Choroid plexus epithelial cell (primary cell): ENCODE measurements at places on chromosomes 4 and X.

- no peak for DNase-seq
Measured at GRCh38 chr4:153450544-153450917, 15.6 kb upstream of the TMEM131L start.

- DNase-seq, result no peak
Measured at GRCh38 chrX:10537308-10537707, 83.1 kb downstream of the MID1 start.

DNA sequence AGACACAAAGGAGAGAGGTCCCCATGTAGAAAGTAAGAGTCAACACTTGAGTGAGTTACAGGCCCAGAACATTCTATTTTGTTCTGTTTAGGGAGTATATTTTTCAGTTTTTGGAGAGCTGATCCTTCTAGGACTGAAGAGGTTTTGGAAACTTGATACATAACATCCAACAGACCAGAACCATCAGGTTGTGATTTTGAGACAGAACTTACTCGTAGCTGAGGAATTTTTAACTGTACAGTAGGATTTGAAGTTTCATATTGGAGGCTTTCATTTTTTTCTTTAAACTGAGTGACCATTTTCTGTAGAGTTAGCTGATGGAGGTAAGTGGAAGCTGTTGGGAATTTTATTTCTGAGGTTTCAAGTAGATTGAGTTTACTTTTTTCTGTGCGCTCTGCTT lies 73.3 kb downstream of the NCAPG start:
- DNase-seq, result peak; percentile 12

DNA sequence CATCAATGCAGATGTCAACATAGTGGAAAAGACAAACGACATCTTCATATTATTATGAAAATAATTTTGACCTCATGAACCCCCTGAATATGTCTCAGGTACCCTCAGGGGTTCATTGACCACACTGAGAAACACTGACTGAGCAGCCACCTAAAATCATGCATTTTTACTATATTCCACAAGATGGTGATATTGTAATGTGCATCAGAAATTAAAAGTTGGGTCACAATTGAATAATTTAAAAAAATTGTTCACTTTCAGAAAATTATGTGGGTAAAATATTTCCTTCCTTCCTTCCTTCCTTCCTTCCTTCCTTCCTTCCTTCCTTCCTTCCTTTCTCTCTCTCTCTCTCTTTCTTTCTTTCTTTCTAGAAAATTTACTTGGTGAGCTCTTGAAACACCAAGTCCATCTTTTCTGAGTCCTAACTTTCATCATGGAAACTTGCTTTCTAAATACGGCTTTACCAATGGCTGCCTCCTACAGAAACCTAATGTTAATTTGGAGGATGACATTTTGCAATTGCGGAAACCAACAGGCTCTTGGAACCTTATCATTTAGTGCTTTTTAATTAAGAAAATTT lies 103.6 kb downstream of the RTL3 start:
- peak; percentile 13 for DNase-seq

DNA sequence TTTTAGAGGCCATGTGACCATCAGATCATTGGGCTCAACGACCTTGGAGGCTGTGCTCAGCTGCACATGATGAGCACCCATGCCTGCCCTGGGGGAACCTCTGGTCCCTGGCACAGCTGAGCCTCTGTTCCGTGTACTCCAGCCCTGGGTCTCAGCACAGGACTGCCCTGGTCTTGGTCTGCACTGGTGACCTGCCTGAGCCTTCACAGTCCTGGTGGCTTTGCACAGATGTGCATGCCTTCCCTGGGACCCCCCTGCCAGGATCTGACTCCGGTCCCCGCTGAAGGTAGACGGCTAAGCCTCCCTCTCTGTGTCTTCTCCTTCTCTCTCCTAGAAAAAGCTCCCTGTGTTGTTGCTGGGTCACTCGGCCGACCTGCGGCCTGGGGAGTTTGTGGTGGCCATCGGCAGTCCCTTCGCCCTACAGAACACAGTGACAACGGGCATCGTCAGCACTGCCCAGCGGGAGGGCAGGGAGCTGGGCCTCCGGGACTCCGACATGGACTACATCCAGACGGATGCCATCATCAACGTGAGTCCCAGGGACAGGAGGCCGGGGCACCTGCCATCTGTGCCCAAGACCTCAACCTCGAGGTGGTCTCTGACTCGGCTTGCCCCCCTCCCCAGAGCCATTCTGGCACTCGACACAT lies 21.6 kb downstream of the HTRA3 start:
- DNase-seq, result no peak

DNA sequence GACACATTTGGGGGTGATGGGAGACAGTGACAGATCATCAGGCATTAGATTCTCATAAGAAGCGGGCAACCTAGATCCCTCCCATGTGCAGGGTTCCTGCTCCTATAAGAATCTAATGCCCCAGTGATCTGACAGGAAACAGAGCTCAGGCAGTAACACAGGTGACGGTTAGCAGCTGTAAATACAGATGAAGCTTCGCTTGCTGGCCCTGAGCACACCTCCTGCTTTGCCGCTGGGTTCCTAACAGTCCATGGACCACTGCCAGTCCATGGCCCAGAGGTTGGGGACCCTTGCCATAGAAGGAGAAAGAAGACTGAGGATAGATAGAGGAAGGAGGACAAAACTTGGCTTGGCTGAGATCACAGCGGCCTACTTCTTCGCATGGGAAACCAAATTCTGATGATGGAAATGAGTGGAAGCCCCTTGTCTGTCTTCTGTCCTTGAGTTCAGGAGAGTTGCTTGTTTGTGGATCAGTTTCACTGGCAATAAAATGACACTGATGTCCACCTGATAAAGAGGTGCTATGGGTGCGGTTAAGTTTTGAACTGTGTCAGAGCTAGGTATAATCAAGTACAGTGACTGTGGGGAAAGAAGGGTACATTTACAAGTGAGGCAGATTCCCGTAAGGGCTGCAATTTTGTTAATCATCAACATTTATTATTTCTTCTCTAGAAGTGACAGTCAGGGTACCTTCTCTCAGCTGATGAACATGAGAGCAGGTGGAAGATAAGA lies 1.7 kb upstream of the TIFA start:
- no peak for DNase-seq

DNA sequence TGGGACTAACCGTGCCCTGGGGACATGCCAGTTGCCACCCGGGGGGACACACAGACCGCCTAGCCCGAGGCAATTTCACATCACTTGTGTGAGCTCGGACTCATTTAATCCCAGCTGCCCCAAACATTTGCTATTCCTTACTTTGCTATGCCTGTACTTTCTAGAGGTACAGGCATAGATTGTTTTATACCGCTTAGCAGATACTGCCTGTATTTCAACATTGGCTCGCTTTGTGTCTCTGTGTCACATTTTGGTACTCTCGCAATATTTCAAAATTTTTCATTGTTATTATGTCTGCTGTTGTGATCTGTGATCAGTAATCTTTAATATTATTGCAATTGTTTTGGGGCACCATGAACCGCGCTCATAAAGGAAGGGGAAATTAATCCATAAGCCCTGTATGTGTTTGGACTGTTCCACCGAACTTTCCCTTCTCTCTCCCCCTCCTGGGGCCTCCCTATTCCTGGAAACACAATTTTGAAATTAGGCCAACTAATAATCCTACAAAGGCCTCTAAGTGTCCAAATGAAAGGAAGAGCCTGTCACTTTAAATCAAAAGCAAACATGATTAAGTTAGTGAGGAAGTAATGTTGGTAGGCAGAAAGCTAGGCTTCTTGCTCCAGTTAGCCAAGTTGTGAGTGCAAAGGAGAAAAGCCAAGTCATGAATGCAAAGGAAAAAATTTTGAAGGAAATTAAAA lies 568 bp upstream of the CASP6 start:
- peak; percentile 29 for DNase-seq

- peak; percentile 58 for DNase-seq
Measured at GRCh38 chr4:146981651-146982050, 36.0 kb upstream of the TTC29 start.

GRCh38 chr4:165612936-165613335 lies 234.1 kb downstream of the CPE start:
- no peak for DNase-seq

- DNase-seq, result no peak
Measured at GRCh38 chr4:98406819-98407218, 145.6 kb downstream of the RAP1GDS1 start.

- no peak for DNase-seq
Measured at GRCh38 chrX:56569378-56570057, 6.1 kb downstream of the UBQLN2 start.

- no peak for DNase-seq
Measured at GRCh38 chr4:138344851-138345250, 102.7 kb upstream of the SLC7A11 start.

DNA sequence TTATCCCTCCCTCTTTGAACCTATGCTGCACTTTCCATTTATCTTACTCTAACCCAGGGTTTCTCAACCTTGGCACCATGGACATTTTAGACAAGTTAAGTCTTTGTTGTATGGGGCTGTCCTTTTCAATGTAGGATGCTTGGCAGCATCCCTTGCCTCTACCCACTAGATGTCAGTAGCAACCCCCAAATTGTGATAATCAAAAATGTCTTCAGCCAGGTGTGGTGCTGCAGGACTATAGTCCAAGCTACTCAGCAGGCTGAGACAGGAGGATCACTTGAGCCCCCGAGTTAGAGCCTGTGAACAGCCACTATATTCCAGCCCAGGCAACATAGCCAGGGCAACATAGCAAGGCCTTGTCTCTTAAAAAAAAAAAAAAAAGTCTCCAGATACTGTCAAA lies 7.0 kb downstream of the LRCH2 start:
- DNase-seq, result peak; percentile 54

- DNase-seq, result peak; percentile 2
Measured at GRCh38 chr4:94036964-94037363, 170.7 kb upstream of the SMARCAD1 start.

GRCh38 chr4:101271516-101271915 lies 75.8 kb downstream of the PPP3CA start:
- peak; percentile 24 for DNase-seq

GRCh38 chr4:108943976-108944591 lies 181.2 kb upstream of the ETNPPL start:
- DNase-seq, result peak; percentile 20

DNA sequence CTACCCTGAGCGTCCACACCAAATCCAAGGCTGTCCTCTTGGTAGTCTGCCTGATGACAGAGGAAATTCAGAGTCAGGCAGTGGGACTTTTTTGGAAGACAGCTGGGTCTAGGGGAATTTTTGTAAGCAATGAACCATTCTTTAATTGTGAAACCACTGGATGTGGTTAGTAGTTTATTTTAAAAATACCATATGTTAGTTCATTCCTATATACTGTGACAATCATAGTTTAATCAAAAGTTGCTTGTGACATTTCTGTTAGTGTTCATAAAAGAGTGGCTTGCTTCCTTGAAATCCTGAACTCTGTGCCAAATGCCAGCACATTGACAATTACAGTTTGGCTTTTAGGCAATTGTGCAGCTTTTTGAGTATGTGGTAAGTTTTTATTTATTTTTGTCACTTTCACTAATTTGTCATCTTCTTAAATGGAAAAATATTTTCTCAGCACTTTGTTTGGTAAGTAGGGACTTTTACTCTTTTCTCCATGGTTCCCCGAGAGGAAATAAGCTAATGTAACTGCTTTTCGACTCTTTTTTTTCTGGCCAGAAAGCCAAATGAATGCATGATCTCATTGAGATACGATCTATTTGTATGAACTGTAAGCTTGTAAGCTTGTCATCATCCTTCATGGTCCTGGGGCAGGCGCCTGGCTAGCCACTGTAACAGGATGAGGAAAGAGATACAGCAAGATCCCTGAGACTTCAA lies 72.6 kb upstream of the SLC4A4 start:
- DNase-seq, result no peak

DNA sequence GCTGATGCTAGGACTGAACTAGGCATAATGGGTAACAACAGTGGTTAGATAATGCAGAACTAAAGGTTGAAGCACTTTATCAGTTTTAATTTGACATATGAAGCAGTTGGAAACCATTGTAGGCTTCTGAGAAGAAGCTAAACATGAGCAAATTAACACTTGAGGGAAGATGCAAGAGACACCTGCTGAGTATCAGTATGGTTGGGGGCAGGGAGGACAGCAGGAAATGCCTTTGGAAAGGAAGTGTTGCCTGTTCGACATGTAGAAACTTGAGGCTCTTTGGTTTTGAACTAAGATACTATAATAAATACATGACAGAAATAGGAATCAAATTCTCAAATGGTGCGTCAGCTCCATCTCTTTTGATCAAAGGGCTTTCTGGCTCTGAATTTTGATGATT lies 115.6 kb downstream of the FHIP1A start:
- DNase-seq, result no peak

GRCh38 chr4:88002786-88003185 lies 4.6 kb upstream of the PKD2 start:
- no peak for DNase-seq

DNA sequence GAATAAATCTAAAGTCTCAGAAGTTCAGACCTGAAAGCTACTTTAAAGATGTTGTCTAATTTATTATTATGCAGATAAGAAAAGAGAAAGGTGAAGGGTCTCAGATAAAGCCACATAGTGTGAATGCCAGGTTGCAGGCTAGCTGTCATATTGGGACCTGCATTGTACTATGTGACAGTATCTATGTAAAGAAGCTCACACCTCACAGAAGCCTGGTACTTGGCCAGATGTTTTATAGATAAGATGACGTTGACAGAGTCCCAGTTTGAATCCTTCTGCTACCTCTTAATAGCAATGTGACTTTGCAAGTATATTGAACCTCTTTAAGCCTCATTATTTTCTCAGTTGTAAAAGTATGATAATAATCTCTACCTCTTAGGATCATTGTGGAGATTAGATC lies 227.0 kb downstream of the SPRY1 start:
- DNase-seq, result no peak

- DNase-seq, result no peak
Measured at GRCh38 chr4:105113800-105114199, 32.9 kb upstream of the TET2 start.

DNA sequence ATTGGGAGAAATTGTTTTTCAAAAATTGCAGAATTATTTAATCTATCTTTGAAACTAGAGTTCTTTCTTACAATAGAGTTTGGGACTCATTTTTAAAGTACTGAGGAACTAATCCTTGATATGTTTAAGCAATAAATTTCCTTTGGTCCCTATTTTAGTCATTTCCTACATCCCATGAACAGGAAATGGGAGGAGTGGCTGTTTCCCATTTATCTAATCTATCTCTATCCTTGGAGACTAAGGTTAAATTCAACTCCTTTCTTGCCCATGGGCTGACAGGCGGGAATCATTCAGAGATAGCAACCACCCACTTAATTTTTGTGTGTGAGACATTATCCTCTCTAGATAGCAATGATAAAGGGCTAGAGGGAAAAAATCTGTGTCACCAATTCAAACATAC lies 131.6 kb upstream of the EMCN start:
- no peak for DNase-seq
